ENCODE measurements at places on chromosomes 6 and 20.
A peak's percentile ranks its signal among the peaks of the same experiment; 100 is the strongest.

DNA sequence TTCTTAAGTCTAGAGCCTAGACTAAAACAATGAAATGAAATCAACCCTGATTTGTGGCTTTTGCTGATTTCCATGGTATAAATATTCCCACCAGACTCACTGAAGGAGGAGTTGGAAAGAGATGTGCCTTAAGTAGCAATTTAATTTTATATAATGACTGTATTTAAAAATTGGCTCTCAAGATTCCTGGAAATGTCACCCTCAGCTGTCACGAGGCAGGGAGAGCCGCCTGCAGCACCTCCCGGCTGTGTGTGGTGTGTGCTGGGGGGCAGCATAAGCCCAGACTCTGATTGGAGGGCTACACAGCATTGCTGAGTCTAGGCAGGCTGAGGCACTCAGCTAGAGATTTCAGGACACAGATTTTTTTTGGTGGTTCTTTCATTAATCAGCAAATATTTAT is 40.6 kb upstream of the TMEM181 start:
- DNase-seq: no peak

- no peak for DNase-seq
Observed at GRCh38 chr6:127385668-127386430, 42.4 kb upstream of the ECHDC1 start.

DNA sequence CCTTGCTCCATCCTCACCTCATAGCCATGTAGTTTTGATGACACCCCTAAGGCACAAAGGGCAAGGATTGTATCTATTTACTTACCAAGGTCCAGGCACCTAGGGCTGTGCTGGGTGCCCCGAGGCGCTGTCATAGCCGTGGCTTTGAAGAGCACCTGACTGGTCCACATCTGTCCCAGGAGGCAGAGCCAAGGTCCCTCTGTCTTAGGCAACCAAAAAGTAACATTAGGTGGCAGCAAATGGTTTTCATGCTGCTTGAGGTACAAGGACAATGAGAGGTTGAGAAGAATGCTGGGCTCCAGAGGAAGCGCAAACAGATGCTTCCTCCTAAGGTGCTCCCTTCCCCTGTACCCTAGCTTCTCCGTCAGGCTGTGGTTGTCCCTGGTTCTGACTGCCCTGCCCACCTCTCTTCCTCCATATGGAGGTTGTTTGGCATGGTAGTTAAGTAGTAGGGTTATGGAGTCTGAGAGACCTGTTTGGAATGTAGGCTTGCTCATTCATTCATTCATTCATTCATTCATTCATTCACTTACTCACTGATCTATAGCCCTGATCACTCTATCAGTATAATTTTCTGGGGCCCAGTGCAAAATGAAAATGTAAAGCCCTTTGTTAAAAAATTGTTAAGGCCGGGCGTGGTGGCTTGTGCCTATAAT is 3.0 kb upstream of the UQCC2 start:
- DNase-seq: no peak

GRCh38 chr20:32078791-32079190 is 26.7 kb downstream of the HCK start:
- no peak for DNase-seq

DNA sequence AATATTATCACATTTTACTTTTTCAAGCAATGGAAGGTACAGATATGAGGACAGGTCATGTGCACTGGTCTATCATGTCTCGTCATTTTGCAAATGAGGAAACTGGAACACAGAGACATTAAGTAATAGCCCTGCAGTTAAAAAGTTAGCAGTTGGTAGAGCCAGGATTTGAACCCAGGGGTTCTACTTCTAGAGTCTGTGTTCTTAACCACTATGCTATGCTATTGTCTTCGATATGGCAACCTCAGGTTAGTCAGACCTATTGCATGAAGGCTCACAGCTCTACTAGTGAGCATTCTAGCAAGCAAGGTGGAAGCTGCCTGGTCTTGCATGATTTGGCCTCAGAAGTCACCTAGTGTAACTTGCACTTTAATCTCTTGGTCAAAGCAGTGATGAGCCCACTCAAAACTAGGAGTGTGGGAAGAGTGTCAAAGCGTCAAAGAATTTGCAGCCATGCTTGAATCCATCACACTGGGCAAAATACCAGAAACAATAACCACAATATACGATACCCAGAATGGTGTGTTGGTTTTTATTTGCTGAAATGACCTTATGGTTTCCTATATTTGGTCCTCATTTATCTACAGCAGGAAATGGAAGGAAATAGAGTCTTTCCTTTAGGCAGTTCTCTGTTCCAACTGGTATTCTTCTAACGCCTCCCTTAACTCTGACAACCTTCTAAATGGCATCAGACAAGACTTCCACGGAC is 20.4 kb upstream of the BMP2 start:
- DNase-seq: no peak

DNA sequence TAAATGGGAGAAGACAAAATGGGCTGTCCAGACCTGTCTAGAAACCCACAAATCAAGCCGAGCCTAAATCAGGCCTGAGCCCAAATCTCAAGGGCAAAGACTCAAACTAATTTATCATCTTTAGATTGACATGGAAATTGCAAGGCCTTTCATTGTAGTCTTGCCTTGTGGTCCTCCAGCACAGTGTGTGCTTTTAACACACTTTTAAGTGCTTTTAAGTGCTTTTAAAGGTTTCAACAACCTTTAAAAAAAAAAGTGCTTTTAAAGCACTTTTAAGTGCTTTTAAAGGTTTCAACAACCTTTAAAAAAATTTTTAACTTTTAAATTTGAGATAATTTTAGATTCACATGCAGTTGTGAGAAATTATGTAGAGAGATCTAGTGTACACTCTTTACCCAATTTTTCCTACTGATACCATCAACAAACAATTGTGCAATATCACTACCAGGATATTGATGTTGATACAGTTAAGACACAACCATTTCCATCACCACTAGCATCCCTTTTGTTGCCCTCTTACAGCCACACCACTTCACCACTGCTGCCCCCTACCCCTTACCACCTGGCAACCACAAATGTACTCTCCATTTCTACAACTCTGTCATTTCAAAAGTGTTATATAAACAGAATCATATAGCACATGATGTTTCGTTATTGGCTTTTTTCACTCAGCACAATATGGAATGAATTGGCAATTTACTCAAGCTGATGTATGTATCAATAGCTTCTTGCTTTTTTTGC is 23.1 kb upstream of the DCBLD1 start:
- DNase-seq: peak; percentile 62

GRCh38 chr6:44561832-44562665 is 174.5 kb downstream of the CDC5L start:
- no peak for DNase-seq

DNA sequence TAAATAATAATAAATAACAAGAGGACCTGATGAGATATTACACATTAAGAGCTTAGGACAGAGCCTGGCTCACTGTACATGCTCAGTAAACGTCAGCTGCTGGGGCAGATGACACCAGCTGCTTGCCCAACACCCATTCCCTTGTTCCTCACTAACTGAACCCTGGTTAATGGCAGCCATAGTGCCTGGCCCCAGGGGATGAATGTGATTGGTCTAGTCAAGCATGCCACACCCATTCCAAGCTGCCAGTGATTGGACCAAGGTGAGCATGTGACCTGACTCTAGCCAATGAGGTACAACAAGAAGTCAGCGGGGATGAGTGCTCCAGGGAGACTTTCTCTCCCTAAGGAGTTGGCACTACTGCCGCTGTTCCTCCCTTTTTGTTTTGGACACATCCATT is 85.1 kb upstream of the PTPN1 start:
- no peak for DNase-seq

DNA sequence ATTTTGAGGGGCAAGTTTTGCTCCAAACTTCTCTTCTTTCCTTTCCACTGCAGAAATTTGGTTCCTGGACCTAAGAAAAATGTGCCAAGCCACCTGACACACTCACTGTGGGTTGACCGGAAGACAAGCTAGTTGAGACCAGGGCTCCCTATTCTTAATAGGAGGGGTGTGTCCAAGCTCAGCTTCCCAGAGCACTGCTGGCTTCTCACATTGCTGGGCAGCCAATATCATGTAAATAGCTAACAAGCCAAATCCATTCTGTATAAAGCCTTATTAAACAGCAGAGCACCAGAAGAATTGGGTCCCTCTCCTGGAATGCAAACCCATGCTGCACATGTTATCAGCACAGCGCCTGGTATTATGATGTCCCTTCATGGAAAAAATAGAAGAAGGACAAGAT is 17.0 kb upstream of the SAMD3 start:
- no peak for DNase-seq

GRCh38 chr6:16198061-16198705 is 40.2 kb upstream of the GMPR start:
- DNase-seq: no peak

DNA sequence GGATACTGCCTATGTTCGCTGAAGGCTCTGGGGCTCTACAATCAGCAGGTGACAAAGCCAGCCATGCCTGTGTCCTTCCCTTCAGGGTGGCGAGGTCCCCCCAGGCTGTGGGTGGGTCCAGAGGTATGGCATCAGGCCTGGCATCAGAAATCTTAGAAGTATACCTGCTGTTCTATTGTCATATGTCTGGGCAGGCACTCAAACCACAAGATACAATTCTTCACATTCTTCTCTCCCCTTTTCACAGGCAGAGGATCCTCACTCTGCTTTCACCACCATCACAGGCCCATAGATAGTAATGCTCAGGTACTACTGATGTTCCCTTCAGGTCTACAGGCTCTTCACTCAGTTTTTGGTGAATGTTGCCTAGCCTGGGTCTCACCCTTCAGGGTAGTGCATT is 1180.0 kb upstream of the CITED2 start:
- DNase-seq: no peak

- no peak for DNase-seq
Observed at GRCh38 chr6:170174124-170174770, 116.6 kb downstream of the DLL1 start.

DNA sequence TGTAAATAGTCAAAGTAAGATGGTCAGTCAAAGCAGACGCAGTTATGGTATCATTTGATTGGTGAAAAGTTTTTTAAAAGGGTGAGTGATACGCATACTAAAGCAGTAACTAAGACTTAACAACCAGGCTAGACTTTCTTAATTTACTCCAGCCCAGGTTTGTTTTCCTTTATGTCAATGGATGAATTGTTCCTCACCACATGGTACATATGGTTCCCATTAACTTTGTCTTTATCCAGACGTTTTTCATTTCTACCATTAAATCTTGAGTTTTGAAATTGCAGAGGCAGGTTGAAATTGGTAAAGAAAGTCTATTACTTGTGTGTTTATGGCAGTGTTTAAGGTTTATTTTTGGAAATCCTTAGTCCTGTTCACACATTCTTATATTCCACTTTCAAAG is 98.5 kb upstream of the SCGN start:
- DNase-seq: no peak

- no peak for DNase-seq
Observed at GRCh38 chr6:45697605-45698004, 318.1 kb downstream of the CLIC5 start.

DNA sequence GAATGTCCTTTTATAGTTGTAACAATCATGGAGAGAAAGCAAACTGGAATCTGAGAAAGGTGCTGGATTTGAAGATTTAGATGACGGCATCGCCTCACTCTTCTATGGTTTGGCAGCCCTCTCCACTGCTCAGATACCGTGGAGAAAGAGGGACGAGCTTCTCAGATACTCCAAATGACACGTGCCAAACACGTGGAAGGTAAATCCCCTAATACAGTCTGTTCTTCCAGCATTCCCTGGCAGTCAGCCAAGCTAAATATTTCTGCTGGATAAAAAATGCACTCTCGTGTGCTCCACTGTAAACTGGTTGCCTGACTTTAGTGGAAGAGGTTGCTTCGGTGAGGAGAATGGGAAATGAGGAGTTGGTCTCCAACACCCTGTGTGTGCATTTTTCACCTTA is 16.7 kb upstream of the PRDM1 start:
- peak; percentile 88 for DNase-seq

GRCh38 chr20:38514185-38514584 is 41.5 kb downstream of the RALGAPB start:
- DNase-seq: no peak

GRCh38 chr6:19086480-19086879 is 699.3 kb downstream of the RNF144B start:
- no peak for DNase-seq

- DNase-seq: no peak
Observed at GRCh38 chr20:62496568-62497218, 20.9 kb upstream of the GATA5 start.

DNA sequence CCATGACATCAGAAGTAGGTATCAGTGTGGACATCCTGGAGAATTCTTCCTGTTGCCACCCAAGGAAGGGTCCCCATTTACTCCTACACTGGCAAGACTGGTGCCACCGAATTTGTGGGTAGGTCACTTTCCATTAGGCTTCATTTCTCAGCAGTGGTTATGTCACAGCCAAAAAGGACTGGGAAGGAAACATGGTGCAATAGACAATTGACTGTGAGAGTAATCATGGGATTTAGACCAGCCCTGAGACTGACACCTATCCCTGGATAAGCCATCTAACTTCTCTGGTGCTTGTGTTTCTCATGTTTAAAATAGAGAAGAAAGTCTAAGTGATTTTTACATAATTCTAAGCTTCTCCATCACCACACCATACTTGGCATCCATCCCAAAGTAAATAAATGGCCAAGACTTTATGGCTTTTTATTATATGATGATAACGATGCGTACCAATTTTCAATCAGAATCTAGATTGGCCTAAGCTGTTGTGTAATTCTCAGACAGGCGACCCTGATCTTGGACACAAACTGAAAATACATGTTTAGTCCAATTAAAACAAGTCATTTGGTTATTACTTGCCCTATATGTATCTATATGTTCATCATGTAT is 10.2 kb downstream of the SMPDL3A start:
- DNase-seq: no peak

DNA sequence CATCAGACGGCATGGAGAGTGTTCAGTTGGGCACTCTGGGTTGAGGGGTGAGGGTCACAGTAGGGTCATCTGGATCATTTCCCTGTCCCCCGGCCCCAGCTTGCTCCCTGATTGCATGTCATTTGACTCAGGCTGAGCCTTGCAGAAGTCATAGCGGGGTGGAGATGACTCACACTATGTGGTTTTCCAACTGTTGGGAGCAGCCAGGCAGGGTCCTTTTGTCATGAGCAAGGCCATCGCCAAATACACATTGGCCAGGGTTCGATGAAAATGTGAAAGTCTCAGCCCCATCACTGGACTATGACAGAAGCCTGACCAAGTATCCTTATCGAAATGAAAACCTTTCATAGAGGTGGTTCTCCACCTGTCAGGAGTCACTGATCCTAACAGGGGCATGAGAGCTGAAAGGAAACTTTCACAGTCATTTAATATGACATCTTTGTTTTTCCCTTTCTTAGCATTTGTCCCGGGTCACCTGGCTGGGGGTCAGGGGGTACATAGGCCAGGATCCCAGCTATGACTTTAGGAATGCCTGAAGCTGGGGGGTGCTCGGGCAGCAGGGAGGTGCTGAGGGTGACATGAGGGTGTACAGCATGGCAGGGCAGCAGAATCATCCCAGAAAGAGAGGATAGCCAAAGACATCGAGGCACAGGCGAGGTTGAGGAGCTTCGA is 70.2 kb upstream of the CD93 start:
- no peak for DNase-seq

All from NCI-H1105 treated with DMSO at 0.1 percent for 48 hours (cell line).